Activated B cell treated with CpG ODN at 0.5 μM for 24 hours (primary cell): ENCODE measurements at places on chromosomes 12 and 14. TPM values are rescaled to one million over a fixed set of nuclear protein-coding genes. Genes with fewer than 3 reads are reported as not detected.

The SYT10 gene
- not detected in 2 replicates for total RNA-seq

The TMEM116 gene
- 6.4 and 10.5 TPM in 2 replicates for total RNA-seq

The TRHDE gene
- total RNA-seq = not detected in 2 replicates

The LRRK2 gene
- 59.9 and 71.7 TPM in 2 replicates for total RNA-seq

The DCP1B gene
- total RNA-seq = 12.4 and 14.7 TPM in 2 replicates

The AQP6 gene
- not detected in 2 replicates for total RNA-seq

The FGF23 gene
- total RNA-seq = not detected in 2 replicates

The RTL1 gene
- not detected in 2 replicates for total RNA-seq

The ESPL1 gene
- total RNA-seq = 6.2 and 8.2 TPM in 2 replicates

The LRP1 gene
- total RNA-seq = 0.56 and 0.95 TPM in 2 replicates

The KRT80 gene
- not detected in 2 replicates for total RNA-seq

The PRPH gene
- not detected in 2 replicates for total RNA-seq
